CD4-positive, alpha-beta T cell treated with Interleukin-2 at 100 ng/mL for 4 hours (primary cell): ENCODE measurements at places on chromosomes 4 and X.

- DNase-seq: no peak
These were observed 80.1 kb upstream of the STIM2 start for GRCh38 chr4:26780539-26780938.

DNA sequence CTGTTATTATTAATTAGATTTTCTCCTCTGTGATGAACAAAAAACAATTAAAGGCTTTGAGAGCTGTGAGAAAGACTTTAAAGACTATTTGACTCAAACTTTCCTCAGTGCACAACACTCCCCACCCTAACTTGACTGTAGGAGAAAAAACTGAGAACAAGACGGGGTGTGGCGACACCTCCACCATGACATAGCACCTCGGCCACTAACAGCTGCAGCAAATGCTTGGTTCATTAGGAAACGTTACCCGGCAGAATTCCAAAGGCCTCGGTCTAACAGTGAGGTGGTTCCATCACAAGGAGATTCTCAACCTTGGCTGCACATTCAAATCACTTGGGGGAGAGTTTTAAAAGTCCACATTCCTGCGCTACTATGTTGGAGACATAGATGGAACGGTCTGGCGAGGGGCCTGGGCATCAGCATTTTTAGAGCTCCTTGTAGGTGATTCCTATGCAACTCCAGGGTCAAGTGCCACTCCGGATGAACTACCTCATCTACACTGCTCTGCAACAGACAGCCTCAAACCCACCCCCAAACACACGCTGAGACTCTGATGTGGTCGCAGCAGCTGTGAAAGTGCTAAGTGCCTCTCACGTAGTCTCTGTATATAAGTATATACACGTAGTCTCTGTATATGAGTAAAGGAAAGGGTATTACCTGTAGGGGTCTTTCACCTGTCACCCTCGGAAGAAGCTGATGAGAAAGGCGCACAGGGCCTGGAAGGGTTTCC is 1.0 kb downstream of the FGFBP2 start:
- peak; percentile 47 for DNase-seq

GRCh38 chr4:37956941-37957340 is 3.3 kb upstream of the PTTG2 start:
- no peak for DNase-seq

DNA sequence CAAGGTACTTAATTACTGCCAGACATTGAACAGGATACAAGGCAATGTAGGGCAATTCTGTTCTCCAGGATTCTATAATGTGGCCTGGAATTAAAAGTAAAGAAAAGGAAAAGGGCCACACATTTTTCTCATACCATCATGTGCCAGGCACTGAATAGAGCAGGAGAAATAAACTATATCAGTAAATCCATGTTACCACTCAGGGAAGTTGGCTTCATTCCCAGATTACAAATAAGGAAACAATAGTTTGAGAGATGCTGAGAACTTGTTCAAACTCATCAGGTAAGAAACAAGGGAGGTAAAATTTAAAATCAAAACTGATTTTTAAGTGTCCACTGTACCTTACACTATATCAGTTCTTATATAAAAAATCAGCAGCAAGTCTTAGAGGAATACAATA is 645.0 kb upstream of the ATOH1 start:
- DNase-seq: no peak

GRCh38 chr4:8739820-8740665 is 131.6 kb downstream of the HMX1 start:
- no peak for DNase-seq

GRCh38 chr4:112038861-112039260 is 106.4 kb upstream of the FAM241A start:
- DNase-seq: no peak

- DNase-seq: no peak
These were observed 93.8 kb downstream of the HDAC8 start for GRCh38 chrX:72478853-72479252.

DNA sequence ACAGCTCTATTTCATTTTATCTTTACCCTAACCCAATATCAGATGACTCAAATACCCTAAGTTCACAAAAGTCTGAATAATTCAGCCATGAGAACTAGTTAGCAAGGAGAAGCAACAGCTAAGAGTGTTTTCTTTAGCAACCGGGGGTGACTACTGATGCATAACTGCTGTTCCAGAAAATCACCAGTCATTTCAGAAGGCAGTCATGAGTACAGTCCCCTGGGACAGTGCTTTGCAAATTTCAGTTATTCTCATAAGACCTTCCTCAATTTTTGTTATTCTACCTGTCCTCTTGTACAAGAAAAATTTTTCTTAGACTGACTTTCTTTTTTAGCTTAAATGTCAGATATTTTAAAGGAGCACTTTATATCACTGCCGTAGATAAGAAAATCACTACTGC is 16.4 kb downstream of the BANK1 start:
- DNase-seq: no peak

DNA sequence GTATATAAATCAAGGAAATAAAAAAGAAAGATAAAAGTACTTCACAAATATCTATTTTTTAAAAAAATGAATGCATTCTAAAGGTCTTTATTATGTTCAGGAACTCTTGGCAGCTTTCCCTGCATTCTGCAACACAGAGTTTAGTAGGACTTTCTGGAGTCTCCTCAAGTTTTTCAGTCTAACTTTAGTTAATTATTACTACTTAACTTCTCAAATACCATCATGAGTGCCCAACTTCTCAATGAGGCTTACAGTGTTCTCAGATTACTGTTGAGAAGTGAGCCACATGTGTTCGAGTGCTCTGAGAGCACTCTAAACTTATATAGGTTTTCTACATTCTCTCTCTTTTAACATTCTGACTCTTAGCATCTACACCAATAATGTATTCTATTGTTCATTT is 1852.9 kb upstream of the PCDH10 start:
- DNase-seq: no peak

DNA sequence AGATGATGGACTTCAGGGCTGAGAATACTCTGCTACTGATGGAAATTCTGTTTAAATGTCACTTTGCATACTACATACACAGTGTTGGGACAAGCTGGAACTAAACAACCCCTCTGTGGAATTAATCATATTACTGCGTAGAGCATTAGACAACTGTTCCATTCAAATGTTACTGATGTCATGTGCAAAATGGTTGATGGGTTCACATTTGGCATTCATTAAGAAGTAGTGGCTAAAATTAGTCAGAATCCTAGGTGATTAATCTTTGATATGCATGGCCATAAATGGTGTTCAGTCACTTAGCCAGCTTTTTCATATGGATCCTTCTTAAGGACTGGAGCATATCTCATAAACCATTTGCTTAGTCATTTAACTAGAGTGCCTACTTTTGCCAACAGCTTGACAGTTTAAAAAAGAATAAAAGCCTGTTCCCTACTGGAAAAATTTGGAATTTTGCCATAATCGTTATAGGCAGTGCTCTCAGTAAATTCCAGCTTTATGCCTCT is 105.2 kb downstream of the RNF150 start:
- DNase-seq: no peak

GRCh38 chrX:150100261-150100660 is 162.0 kb upstream of the EOLA2 start:
- DNase-seq: no peak

DNA sequence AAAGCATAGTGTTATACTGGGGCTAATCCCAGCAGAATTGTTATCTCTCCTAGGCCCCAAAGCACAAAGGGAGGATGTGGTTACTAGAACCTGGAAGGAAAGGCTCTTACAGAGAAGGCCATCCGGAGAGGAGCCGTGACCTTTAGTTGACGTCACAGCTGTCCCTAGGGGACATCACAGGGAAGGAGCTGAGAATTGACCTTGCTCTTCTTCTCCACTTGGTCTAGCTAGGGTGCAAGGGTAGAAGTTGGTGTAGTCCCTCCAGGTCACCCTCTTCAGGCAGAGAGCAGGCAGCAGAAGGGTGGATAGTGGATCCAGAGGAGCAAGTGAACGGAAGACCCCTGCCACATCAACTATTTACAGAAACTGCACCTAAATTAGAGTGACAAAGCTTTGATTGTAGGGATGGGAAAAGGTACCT is 22.8 kb upstream of the FGF2 start:
- no peak for DNase-seq

DNA sequence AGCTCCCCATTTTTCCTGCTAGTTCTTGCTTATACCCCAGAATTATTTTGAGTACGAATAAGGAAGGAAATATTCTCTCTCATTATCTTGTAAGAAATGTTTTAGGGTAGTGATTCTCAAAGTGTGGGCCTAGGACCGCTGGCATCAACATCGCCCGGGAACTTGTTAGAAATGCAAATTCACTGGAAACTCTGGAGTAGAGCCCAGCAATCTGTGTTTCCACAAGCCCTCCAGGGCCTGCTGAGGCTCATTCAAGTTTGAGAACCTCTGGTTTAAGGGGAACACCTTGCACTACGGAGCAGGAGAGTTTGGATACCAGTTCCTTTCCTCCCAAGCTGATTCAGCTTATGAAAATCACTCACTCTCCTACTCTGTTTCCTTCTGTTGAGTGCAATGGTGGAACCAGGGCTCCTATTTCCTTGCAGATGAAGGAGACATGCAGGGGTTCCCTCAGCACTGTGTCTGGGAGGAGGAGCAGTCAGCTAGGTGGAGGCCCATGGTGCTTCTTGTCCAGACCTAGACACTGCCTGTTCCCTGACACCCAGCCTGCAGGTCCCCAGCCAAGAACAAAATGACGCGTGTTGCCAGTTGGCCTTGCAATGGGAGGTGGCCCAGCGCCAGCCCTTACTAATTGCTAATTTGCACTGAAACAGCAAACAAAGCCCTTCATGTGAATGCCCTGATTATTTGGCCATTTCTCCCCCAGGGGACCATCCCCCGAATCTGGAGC is 68.5 kb downstream of the CYTL1 start:
- DNase-seq: no peak

DNA sequence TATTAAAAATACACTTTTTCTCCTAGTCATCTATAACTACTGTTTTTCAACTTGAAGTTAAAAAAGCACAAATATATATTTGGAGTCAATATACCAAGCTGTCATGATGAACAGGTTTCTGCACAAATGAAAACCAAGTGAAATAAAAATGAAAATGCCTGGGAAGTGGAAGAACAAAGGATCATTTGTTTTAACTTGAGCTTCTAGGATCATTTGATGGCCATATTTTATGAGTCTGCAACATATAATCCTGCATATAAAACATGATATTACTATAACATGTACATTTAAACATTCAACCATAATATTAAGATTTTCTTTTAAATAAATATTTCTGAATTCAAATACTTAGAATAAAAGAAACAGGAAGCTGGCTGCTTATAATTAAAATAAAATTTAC is 8.5 kb upstream of the ARHGEF38 start:
- DNase-seq: no peak

- DNase-seq: no peak
These were observed 75.7 kb downstream of the NPFFR2 start for GRCh38 chr4:72107456-72107855.

GRCh38 chr4:57499786-57500185 is 389.6 kb upstream of the IGFBP7 start:
- no peak for DNase-seq

DNA sequence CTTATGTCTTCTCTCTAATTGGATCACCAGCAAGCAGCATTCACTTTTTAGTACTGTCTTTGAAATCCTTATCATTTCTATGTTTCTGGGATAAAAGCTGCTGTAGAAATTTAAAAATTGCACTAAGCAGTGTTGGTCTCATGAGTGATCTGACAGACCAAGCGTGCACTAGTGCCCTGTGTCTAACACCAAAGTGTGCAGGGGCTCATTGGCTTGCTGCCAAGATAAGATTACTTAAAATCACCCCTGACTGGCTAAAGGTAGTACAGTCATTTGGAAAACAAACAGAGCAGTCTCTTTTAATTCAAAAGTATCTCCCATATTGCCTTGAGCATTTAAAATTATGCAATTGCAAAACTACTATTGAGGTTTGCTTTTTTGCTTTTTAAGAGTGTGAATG is 304.6 kb downstream of the ARAP2 start:
- DNase-seq: no peak

- DNase-seq: no peak
These were observed 64.3 kb downstream of the TAPT1 start for GRCh38 chr4:16161851-16162408.

DNA sequence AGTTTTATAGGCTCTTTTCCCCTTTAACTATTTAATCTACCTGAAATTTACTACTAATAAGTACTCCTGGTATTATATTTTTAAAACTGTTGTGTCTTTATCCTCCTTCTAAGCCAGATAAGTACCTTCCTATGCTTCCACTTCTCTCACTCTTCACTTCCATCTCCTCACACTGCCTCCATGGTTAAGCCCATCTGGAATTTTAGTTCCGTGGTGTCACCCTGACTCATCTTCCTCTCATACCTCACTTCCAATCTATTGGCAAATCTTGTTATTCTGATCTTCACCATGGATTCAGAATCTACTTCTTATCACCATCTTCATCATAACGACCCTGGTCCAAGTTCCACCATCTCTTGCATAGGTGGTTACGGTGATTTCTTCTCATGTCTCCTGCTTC is 32.7 kb upstream of the DAPP1 start:
- DNase-seq: no peak

DNA sequence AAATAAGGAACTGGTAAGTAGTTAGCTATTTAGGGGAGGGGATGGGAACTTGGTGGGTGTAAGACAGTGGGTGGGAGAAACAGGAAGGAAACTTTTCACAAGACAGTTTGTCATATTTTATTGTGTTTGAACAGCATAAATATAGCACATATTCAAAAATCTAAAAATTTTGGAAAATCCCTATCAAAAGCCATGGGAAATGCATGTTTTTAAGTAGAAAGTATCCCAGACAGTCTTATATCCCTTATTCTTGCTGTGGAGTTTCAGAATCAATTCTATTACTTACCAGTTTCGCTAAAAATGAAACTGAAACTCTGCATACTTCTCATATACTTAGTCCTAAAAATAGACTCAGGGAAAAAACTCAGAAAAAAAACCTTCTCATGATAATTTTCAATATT is 22.3 kb upstream of the RASGEF1B start:
- DNase-seq: peak; percentile 23

DNA sequence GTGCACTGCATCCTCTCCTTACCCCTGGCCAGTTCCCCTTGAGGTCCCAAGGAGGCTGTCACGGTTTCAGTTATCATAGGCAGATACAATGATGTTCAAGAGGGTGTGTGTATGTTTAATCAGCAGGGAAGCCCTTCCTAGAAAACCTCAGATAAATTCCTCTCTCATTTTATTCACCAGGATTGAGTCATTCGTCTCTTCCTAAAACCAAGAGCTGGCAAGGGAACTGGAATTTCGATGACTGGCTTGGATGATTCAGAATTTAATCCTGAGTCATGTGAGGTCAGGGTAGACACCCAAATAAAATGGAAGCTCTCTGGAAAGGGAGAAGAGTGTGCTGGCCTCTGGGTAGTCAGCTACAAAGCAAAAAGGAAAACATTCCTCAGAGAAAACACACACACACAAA is 106.2 kb upstream of the RAPGEF2 start:
- no peak for DNase-seq

GRCh38 chr4:37732526-37733186 is 46.5 kb upstream of the RELL1 start:
- DNase-seq: no peak

GRCh38 chr4:188811121-188811520 is 671.9 kb downstream of the TRIML1 start:
- no peak for DNase-seq
